Memory B cell (primary cell): ENCODE measurements at places on chromosomes 12 and 14.

GRCh38 chr12:43180242-43180641 is 371.8 kb downstream of the ADAMTS20 start:
- no peaks in the 10 kb centered on the region for H3K27me3 ChIP-seq
- no peak overlapping the region for H3K4me3 ChIP-seq
- peaks cover 8% of the 10 kb centered on the region for H3K36me3 ChIP-seq
- no peak for DNase-seq

- no peak overlapping the region for H3K4me3 ChIP-seq
- no peaks in the 10 kb centered on the region for H3K27me3 ChIP-seq
- H3K27ac ChIP-seq, result no peak overlapping the region
- no peak for DNase-seq
Observed at GRCh38 chr12:14238221-14238792, 127.2 kb upstream of the ATF7IP start.

- no peak overlapping the region for H3K4me3 ChIP-seq
- no peak overlapping the region for H3K27ac ChIP-seq
- peaks cover 9% of the 10 kb centered on the region for H3K4me1 ChIP-seq
- H3K36me3 ChIP-seq, result no peaks in the 10 kb centered on the region
Observed at GRCh38 chr14:104877806-104878550, 12.9 kb downstream of the CEP170B start.

DNA sequence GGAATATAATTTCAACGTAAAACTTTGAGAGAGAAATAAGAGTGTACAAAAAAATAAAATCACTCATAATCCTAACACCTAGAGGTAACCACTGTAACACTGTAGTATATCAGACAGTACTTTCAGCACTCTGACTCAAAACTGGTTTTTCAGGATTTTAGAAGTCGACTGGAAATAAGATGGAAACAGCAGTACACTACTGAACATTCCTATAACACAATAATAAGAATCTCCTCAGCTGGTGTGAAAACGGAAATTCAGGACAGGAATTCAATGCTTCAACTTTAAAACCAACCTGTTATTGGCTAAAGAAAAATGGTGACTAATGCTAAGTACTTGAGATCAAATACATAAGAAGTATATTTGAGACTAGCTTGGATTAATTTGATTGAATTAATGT is 12.3 kb upstream of the PITPNM2 start:
- H3K4me3 ChIP-seq, result no peak overlapping the region
- peaks cover 12% of the 10 kb centered on the region for H3K4me1 ChIP-seq
- no peak overlapping the region for H3K27ac ChIP-seq
- no peaks in the 10 kb centered on the region for H3K27me3 ChIP-seq
- DNase-seq, result no peak

DNA sequence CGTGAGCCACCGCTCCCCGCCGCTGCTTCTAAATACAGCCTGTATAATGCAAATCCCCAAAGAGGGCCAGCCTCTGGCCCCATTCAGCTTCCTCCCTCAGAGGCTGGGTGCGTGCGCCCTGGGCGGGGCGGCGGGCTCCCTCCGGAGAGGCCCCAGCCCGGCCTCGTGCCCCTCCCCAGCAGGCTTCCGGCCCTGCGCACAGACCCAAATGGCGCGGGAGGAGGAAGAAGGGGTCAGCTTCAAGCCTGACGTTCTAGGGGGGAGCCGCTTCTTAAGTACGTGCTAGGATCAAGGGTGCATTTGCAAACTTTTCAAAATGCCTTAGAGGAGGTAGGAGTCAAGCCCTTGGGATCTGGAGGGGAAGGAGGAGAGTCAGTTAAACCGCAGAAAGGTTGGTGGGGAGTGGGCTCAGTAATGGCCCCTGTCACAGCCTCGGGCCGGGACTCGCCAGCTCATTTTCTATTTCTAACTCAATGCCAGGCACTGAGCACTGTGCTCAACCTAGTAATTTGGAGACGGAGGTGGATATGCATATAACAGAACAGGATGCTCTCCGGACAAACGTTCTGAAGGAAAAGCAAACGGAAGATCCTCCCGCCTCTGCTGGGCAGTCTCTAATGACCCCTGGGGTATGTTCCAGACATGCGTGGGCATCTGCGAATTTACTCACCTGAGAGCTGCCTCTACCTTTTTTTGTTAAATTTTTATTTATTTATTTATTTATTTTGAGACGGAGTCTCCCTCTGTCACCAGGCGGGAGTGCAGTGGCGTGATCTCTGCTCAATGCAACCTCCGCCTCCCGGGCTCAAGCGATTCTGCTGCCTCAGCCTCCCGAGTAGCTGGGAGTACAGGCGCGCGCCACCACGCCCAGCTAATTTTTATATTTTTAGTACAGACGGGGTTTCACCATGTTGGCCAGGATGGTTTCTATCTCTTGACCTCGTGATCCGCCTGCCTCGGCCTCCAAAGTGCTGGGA is 32.3 kb downstream of the NINJ2 start:
- no peaks in the 10 kb centered on the region for H3K27me3 ChIP-seq
- H3K4me1 ChIP-seq, result peaks cover 25% of the 10 kb centered on the region
- H3K4me3 ChIP-seq, result peak overlapping the region; percentile 95
- peaks cover 1% of the 10 kb centered on the region for H3K36me3 ChIP-seq
- DNase-seq, result peak; percentile 77

GRCh38 chr14:104100171-104101085 is 14.9 kb downstream of the ASPG start:
- H3K36me3 ChIP-seq, result no peaks in the 10 kb centered on the region
- no peak for DNase-seq
- no peak overlapping the region for H3K4me3 ChIP-seq

DNA sequence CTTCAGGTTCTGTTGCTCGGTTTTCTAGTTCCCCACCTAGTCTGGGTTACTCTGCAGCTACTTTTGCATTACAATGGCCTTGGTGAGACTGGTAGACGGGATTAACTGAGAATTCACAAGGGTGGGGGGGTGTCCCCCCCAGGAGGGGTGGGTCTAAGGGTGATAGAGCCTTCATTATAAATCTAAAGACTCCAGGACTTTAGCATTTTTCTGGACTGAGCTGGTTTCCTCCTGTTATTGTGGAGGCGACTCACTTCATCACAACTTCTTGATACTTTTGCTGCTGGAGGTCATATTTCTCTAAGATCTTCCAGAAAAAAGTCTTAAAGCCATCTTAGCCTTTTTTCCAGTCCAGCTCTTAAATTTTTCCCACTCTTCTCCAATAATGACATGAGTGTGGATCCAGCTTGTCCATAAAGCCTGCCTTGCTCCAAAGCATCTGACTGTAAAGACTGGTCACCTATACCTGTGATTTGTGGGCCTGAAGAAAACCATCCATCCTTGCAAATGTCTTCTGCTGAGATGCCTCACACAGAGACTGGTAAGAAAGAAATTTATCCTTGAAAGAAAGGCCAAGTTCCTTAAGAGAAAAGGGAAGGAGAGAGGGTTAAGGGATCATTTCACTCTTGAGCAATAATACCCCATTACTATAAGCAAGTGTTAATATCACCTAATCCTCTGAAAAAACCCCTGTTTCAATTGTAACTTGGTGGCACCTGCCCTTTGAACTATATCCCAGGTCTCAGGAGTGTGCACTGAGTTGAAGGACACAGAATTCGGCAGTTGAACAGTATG is 19.7 kb upstream of the SLC2A14 start:
- DNase-seq, result no peak
- H3K4me3 ChIP-seq, result no peak overlapping the region
- H3K36me3 ChIP-seq, result no peaks in the 10 kb centered on the region
- H3K27ac ChIP-seq, result no peak overlapping the region

- DNase-seq, result no peak
- peaks cover 9% of the 10 kb centered on the region for H3K4me1 ChIP-seq
- peaks cover 14% of the 10 kb centered on the region for H3K27me3 ChIP-seq
- no peaks in the 10 kb centered on the region for H3K36me3 ChIP-seq
- no peak overlapping the region for H3K27ac ChIP-seq
Observed at GRCh38 chr14:67539116-67539515, 6.0 kb downstream of the PLEKHH1 start.

GRCh38 chr12:80068173-80068572 is 31.2 kb upstream of the OTOGL start:
- DNase-seq, result no peak
- H3K27ac ChIP-seq, result no peak overlapping the region
- no peak overlapping the region for H3K4me3 ChIP-seq
- H3K27me3 ChIP-seq, result peaks cover 3% of the 10 kb centered on the region
- no peaks in the 10 kb centered on the region for H3K4me1 ChIP-seq

DNA sequence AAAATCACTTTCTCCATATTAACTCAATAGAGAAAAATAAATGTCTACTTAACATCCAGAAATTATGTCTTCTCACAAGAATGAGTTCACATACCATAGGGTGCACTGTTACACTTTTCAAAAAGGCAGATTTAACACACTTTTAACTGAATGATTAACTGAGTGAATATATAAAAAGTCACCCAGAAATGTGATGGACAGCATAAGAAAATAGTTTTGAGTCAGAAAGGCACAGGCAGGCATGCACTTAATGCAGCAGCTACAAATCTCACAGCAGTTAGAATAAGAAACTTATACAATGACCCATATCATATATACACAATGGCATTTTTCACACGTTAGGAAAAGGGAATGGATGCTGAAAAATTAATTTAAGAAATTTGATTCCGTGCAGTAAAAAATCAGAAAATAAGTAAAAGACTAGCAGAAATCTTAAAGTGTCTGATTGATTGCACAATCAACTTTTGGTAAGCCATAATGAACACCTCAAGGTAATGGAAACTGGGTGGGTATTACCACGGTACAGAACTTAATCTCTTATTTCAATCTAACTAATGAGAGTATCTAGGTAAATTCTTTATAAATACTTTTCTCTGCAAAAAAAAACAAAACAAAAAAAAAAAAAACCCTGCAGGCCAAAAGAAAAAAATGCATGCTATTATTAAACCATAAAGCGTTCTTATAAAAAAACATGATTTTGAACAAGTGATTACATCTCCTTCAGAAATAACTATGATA is 3.5 kb downstream of the MED13L start:
- no peak for DNase-seq
- H3K4me1 ChIP-seq, result peaks cover 30% of the 10 kb centered on the region
- H3K4me3 ChIP-seq, result peak overlapping the region; percentile 15
- no peak overlapping the region for H3K27ac ChIP-seq

- H3K36me3 ChIP-seq, result no peaks in the 10 kb centered on the region
- no peak overlapping the region for H3K4me3 ChIP-seq
- peaks cover 11% of the 10 kb centered on the region for H3K27me3 ChIP-seq
- no peak overlapping the region for H3K27ac ChIP-seq
Observed at GRCh38 chr12:98217257-98217656, 298.1 kb upstream of the TMPO start.

DNA sequence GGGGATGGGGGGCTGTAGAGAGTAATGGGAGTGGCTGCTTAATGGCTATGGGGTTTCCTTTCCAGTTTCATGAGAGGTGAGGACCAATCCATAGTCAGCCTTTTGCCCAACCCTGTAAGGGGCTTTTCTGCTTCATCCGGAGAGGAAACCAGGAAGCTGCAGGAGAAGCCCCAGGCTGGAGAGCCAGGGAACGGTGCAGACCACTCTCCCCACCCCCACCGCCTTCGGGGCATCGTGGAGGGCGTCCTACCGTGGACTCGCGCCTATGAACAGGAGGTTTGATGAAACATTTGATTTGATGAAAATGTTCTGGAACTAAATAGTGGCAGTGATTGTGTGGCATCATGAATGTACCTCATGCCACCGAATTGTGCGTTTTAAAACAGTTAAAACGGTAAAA is 204.3 kb upstream of the DIO3 start:
- peaks cover 8% of the 10 kb centered on the region for H3K27me3 ChIP-seq
- H3K4me1 ChIP-seq, result peaks cover 4% of the 10 kb centered on the region
- no peak overlapping the region for H3K4me3 ChIP-seq
- H3K27ac ChIP-seq, result no peak overlapping the region
